ENCODE measurements at places on chromosomes 2 and 18. TPM values are rescaled to one million over a fixed set of nuclear protein-coding genes. Genes with fewer than 3 reads are reported as not detected.

OSR1 gene
- total RNA-seq = 3.9 TPM

HES6 gene
- 5.5 TPM for total RNA-seq

HMSD gene
- total RNA-seq = 0.25 TPM

GCG gene
- not detected for total RNA-seq

FAM237A gene
- total RNA-seq = not detected

UGT1A5 gene
- not detected for total RNA-seq

CYP27C1 gene
- not detected for total RNA-seq

TPO gene
- not detected for total RNA-seq

SAG gene
- not detected for total RNA-seq

DES gene
- total RNA-seq = 858 TPM

MZT2A gene
- total RNA-seq = 123 TPM

AQP12A gene
- not detected for total RNA-seq

CGREF1 gene
- total RNA-seq = 6.2 TPM

CHN1 gene
- 5.4 TPM for total RNA-seq

TMEM178A gene
- 1.4 TPM for total RNA-seq

RELCH gene
- 43.0 TPM for total RNA-seq

DCC gene
- total RNA-seq = 5.1 TPM

SLC5A7 gene
- not detected for total RNA-seq

VIL1 gene
- 0.12 TPM for total RNA-seq

LYG2 gene
- not detected for total RNA-seq

RPRM gene
- under 0.01 TPM for total RNA-seq

FEV gene
- total RNA-seq = not detected

TUBA4B gene
- 0.11 TPM for total RNA-seq

TRIM54 gene
- total RNA-seq = 0.33 TPM

IL36G gene
- total RNA-seq = not detected

CYP26B1 gene
- total RNA-seq = 0.33 TPM

ASTL gene
- not detected for total RNA-seq

LIPT1 gene
- total RNA-seq = 7.4 TPM

TRAK2 gene
- total RNA-seq = 63.4 TPM

OR6B3 gene
- not detected for total RNA-seq

TBC1D8 gene
- total RNA-seq = 8.4 TPM

KCNG3 gene
- under 0.01 TPM for total RNA-seq

HOXD3 gene
- 0.33 TPM for total RNA-seq

TUBB8B gene
- total RNA-seq = not detected

FHOD3 gene
- total RNA-seq = 19.7 TPM

EGR4 gene
- not detected for total RNA-seq

CD207 gene
- not detected for total RNA-seq

MARCHF7 gene
- total RNA-seq = 141 TPM

ZNF396 gene
- 0.89 TPM for total RNA-seq

CAPN10 gene
- total RNA-seq = 30.3 TPM

WNT10A gene
- not detected for total RNA-seq

RGPD4 gene
- not detected for total RNA-seq

SERPINB13 gene
- total RNA-seq = not detected

MRPL19 gene
- total RNA-seq = 54.5 TPM

PLGLB1 gene
- 0.22 TPM for total RNA-seq

All from uterine smooth muscle cell (primary cell).